Endodermal cell (in vitro differentiated cells): ENCODE measurements at places on chromosomes 6 and 20.
A peak's percentile ranks its signal among the peaks of the same experiment; 100 is the strongest.

DNA sequence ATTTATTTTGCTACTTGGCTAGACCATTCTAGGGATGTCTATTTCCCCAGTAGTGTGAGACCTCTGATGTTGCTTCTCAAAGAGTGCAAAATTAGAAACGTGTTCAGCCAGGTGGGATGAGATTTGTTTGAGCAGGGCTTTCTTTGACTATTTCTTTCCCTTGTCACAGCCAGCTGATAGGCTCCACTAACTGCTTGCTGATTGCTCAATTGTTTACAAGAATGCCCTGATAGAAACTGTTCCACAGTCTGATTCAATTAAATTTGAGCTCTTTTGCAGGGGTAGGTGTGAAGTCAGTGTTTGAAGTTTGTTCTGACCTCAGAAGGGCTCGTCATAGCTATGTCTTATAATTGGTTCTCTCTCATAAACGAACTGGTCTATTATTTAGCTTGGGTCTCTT lies 220.5 kb downstream of the FNDC1 start:
- H3K27ac ChIP-seq = no peak overlapping the region
- no peaks in the 10 kb centered on the region for H3K36me3 ChIP-seq
- H3K27me3 ChIP-seq = no peaks in the 10 kb centered on the region
- no peak overlapping the region for H3K4me3 ChIP-seq

- no peak overlapping the region for H3K27ac ChIP-seq
- H3K4me1 ChIP-seq = no peaks in the 10 kb centered on the region
- no peak overlapping the region for H3K4me3 ChIP-seq
- no peaks in the 10 kb centered on the region for H3K27me3 ChIP-seq
- no peaks in the 10 kb centered on the region for H3K36me3 ChIP-seq
Observed at GRCh38 chr6:124995131-124995530, 32.9 kb downstream of the RNF217 start.

GRCh38 chr20:61050336-61050890 lies 201.6 kb upstream of the CDH4 start:
- H3K27me3 ChIP-seq = peaks cover 9% of the 10 kb centered on the region
- H3K36me3 ChIP-seq = no peaks in the 10 kb centered on the region
- peak overlapping the region; percentile 32 for H3K4me3 ChIP-seq
- no peaks in the 10 kb centered on the region for H3K4me1 ChIP-seq
- no peak overlapping the region for H3K27ac ChIP-seq
- DNase-seq = no peak

DNA sequence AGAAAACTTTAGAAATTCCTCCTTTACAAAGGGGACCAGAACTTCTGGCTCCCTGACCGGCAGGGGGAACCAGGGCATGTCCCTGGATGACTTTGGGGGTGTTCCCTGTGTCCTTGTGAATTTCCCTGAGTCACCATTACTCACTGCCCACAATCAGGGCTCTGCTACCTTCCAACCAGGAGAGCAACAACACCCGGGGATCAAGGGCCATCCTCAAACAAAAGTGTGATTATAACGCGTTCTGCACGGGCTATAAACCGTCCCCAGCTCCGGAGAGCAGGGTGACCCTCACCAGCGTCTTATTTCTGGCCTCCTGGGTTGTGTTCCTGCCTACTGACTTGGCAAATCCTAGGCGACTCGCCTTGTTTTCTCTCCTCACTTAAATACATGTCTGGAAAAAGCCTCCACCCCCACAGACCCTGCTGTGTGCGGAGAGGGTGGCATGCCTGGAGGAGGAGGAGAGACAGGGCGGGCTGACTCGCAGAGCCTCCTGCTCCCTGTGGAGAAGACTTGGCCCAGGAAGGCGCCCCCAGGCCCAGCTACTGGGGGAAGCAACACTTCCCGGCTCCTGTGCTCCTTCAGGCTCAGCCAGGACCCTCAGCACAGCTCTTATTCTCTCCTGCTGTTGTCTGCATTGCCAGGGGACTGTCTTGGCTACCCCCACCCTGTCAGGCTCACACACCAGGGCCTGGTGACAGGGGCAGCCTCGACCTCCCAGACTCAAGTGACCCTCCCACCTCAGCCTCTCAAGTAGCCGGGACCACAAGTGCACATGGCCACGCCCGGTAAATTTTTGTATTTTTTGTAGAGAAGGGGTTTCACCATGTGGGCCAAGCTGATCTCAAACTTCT lies 54.1 kb downstream of the FGD2 start:
- peak; percentile 94 for DNase-seq
- H3K27me3 ChIP-seq = no peaks in the 10 kb centered on the region
- no peak overlapping the region for H3K4me3 ChIP-seq
- peak overlapping the region; percentile 90 for H3K27ac ChIP-seq
- H3K36me3 ChIP-seq = no peaks in the 10 kb centered on the region

DNA sequence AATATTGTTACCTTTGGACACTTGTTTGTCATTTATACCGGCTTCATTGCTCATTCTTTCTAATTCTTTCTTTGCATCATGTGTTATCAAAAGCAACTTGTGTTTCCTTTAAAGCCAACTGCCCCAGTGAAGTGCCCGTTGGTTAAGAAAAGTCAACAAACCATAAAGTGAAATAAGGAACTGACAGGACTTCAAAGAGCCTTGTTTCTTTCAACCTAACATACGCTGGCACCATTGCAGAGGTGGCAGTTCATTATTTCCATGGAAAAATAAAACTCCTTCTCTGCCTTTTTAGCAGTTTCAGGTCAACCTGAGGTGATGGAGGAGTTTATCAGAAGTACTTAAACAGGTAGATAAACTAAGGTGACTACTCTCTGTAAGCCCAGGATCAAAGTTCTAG lies 28.8 kb downstream of the FERMT1 start:
- no peak overlapping the region for H3K4me3 ChIP-seq
- no peaks in the 10 kb centered on the region for H3K27me3 ChIP-seq
- no peaks in the 10 kb centered on the region for H3K4me1 ChIP-seq
- H3K27ac ChIP-seq = no peak overlapping the region
- no peak for DNase-seq

GRCh38 chr20:38198238-38198861 lies 33.3 kb upstream of the TGM2 start:
- peak; percentile 35 for DNase-seq
- no peak overlapping the region for H3K27ac ChIP-seq
- no peaks in the 10 kb centered on the region for H3K4me1 ChIP-seq
- no peaks in the 10 kb centered on the region for H3K27me3 ChIP-seq

- H3K27ac ChIP-seq = no peak overlapping the region
- peaks cover 18% of the 10 kb centered on the region for H3K27me3 ChIP-seq
- peaks cover 27% of the 10 kb centered on the region for H3K36me3 ChIP-seq
- H3K4me3 ChIP-seq = peak overlapping the region; percentile 36
Observed at GRCh38 chr6:28161410-28162079, 19.9 kb downstream of the ZKSCAN8 start.

DNA sequence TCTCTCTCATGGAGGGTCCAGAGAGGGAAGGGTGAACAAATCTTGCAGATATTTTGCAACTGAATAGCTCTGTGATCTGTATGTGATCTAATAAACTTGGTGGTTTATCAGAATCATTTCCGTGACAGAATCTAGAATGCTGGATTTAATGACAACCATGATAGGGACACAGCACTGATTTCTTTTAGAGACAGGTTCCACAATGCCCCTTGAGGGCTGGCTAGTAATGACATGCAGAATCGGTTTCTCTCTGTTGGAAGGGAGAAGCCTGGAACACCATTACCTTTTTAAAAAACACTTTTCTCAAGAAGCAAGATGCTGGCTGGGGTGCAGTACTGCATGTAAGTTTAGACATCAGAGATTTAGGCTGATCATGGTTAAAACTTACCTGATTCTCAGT lies 313.4 kb downstream of the CDH26 start:
- peaks cover 23% of the 10 kb centered on the region for H3K4me1 ChIP-seq
- H3K4me3 ChIP-seq = no peak overlapping the region
- H3K27me3 ChIP-seq = no peaks in the 10 kb centered on the region
- no peaks in the 10 kb centered on the region for H3K36me3 ChIP-seq

GRCh38 chr6:170006900-170007467 lies 255.6 kb downstream of the ERMARD start:
- peak overlapping the region; percentile 85 for H3K27ac ChIP-seq
- no peaks in the 10 kb centered on the region for H3K36me3 ChIP-seq
- no peaks in the 10 kb centered on the region for H3K27me3 ChIP-seq
- H3K4me1 ChIP-seq = peaks cover 12% of the 10 kb centered on the region
- DNase-seq = peak; percentile 96

GRCh38 chr20:56634735-56635385 lies 5.8 kb downstream of the TFAP2C start:
- peaks cover 13% of the 10 kb centered on the region for H3K4me1 ChIP-seq
- H3K27me3 ChIP-seq = peaks cover 57% of the 10 kb centered on the region
- H3K36me3 ChIP-seq = no peaks in the 10 kb centered on the region
- DNase-seq = no peak
- H3K27ac ChIP-seq = no peak overlapping the region

GRCh38 chr6:143592335-143592734 lies 80.8 kb upstream of the FUCA2 start:
- H3K4me3 ChIP-seq = no peak overlapping the region
- DNase-seq = peak; percentile 77
- peaks cover 2% of the 10 kb centered on the region for H3K4me1 ChIP-seq
- H3K36me3 ChIP-seq = no peaks in the 10 kb centered on the region

GRCh38 chr20:24060851-24061590 lies 72.4 kb upstream of the GGTLC1 start:
- H3K36me3 ChIP-seq = no peaks in the 10 kb centered on the region
- no peak overlapping the region for H3K4me3 ChIP-seq
- H3K27ac ChIP-seq = no peak overlapping the region

GRCh38 chr20:20017844-20018185 lies 653 bp downstream of the NAA20 start:
- no peak overlapping the region for H3K27ac ChIP-seq
- H3K4me3 ChIP-seq = peak overlapping the region; percentile 95
- no peak for DNase-seq
- peaks cover 4% of the 10 kb centered on the region for H3K4me1 ChIP-seq
- H3K27me3 ChIP-seq = no peaks in the 10 kb centered on the region

DNA sequence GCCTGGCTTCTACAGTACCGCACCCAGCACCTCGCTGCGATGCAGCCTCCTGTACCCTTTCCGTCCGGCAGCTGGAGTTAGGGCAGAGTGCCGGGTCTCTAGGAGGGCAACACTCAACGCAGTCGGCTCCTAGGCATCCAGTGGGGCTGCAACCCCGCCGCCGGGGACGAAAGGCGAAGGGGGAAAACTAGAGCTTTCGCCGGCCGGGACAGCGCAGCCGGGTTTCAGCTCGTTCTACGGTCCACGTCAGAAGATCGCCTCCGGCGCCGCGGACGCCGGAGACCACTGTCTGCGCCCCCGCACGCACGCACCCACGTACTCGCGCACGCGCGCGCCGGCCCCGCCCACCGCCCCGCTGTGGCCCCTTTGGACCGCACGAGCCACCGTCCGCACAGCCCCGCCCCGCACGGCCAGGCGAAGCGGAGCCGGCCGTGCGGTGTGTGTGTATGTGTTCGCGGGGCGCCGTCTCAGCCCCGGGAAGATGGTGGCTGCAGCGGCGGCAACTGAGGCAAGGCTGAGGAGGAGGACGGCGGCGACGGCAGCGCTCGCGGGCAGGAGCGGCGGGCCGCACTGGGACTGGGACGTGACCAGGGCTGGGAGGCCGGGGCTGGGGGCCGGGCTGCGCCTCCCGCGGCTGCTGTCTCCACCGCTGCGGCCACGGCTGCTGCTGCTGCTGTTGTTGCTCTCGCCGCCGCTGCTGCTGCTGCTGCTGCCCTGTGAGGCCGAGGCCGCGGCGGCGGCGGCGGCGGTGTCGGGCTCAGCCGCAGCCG lies at the start of gene ATRN:
ATRN (plus strand) TSS at position 392 of the 770 bp plus-strand sequence; CDS start at position 482, 90 bp downstream.
- peak within 1 kb of the TSS; percentile 99 for H3K4me3 ChIP-seq
- DNase-seq = peak; percentile 94
- H3K4me1 ChIP-seq = no peaks in the 10 kb centered on the region
- H3K36me3 ChIP-seq = no peaks in the 10 kb centered on the region
- peaks cover 7% of the 10 kb centered on the region for H3K27me3 ChIP-seq

DNA sequence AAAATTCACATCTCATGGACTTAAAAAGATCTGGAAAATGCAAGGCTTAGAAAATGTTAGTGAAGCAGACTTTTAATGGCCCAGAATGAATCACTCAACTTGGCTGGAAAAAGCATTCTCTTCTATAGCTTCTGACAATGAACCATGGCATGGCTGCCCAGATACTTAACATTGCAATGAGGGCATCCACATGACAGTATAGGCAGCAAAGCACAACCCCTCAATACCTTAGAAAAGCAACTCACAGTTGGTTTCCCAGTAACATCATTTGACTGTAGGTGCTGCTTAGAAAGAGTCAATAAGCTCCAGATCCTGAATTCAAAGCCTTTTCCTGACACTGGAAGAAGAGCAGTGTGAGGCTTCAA lies 155.8 kb downstream of the EYA4 start:
- no peak overlapping the region for H3K27ac ChIP-seq
- peaks cover 3% of the 10 kb centered on the region for H3K4me1 ChIP-seq
- no peaks in the 10 kb centered on the region for H3K36me3 ChIP-seq
- H3K27me3 ChIP-seq = no peaks in the 10 kb centered on the region

DNA sequence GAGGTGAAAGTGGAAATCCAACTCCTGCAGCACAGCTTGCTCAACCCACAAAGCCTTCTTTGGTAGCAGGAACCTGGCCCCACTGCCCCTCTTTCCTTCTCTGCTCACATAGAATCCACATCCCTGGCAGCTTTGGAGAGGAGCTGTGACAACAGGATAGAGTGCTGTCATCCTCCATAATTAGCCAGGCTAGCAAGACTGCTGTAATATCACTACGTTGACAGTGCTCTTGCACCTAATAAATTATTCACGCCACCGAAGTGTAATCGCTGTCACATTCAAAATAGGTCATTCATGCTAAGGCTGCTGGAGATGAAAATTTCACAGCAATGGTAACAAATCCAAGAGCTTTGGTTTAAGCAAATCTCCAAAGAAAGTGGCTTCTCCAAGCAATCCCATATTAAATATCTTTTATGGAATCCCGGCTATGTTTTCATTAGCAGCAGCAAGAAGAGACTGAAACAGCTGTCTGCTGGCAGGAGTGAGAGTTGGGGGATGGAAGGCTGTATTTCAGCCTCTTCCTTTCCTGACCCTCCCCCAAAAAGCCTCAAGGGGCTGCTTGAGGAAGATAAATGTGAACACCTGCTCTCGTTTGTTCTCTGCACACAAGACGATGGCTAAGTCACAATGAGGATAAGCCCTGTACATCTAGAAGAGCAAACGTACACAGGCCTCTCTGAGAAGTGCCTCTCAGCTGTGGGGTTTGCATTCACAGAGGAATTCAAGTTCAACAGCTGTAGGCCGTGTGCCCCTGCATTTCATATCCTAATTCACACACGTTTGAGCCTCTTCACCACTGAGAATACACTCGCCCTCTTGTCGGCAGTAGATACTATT lies 16.5 kb downstream of the RIPOR2 start:
- peak overlapping the region; percentile 85 for H3K27ac ChIP-seq
- no peak overlapping the region for H3K4me3 ChIP-seq
- DNase-seq = peak; percentile 68
- peaks cover 25% of the 10 kb centered on the region for H3K4me1 ChIP-seq

DNA sequence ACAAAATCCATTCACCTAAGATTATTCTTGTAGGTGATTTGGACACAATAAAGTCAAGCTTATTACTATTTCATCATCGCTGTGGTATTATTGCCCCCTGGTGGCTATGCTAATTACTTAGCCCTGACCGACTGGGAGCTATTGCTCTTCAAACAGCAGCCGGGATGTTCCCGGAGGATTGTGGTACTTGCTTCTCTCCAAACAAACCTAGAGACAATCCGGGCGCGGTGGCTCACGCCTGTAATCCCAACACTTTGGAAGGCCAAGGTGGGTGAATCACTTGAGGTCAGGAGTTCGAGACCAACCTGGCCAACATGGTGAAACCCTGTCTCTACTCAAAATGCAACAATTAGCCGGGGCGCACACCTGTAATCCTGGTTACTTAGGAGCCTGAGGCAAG lies 15.4 kb upstream of the STMND1 start:
- peak; percentile 60 for DNase-seq
- no peaks in the 10 kb centered on the region for H3K36me3 ChIP-seq
- no peak overlapping the region for H3K4me3 ChIP-seq
- no peaks in the 10 kb centered on the region for H3K4me1 ChIP-seq
- no peak overlapping the region for H3K27ac ChIP-seq

- H3K36me3 ChIP-seq = no peaks in the 10 kb centered on the region
- no peaks in the 10 kb centered on the region for H3K4me1 ChIP-seq
- DNase-seq = no peak
- no peaks in the 10 kb centered on the region for H3K27me3 ChIP-seq
- no peak overlapping the region for H3K27ac ChIP-seq
Observed at GRCh38 chr6:48670546-48670945, 559.5 kb upstream of the PTCHD4 start.
